Natural killer cell treated with Interleukin-12 subunit alpha and Interleukin-12 subunit beta and Interleukin-15 and Interleukin-18, amount 100 ng/mL, for 72 hours (primary cell): ENCODE measurements at places on chromosomes 2 and 18. TPM values are rescaled to one million over a fixed set of nuclear protein-coding genes. Genes with fewer than 3 reads are reported as not detected.

ACADL gene
- not detected for total RNA-seq

DNA sequence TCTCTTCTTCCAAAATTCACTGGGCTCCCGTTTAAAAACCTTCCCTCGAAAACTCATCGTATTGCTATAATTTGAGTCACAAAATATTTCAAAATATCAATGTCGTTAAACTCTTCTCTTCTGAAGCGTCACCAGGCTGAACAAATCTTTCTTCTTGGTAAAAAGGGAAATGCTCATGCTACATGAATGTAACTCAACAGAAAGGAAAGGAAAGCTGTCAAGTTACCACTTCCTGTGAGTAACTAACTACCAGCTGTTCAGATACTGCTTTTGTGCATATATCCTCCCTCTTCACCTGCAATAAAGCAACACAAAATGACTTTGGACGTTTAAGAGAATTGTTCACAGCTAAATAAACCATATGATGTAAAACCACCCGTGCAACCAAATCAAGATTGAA, 95.4 kb downstream of the DOCK10 start:
- H3K4me1 ChIP-seq: peaks cover 70% of the 10 kb centered on the region
- peak overlapping the region; percentile 84 for H3K27ac ChIP-seq
- no peaks in the 10 kb centered on the region for H3K27me3 ChIP-seq

GRCh38 chr2:28400419-28400818, 7.8 kb downstream of the FOSL2 start:
- H3K4me3 ChIP-seq: no peak overlapping the region
- H3K27ac ChIP-seq: no peak overlapping the region
- DNase-seq: no peak
- H3K4me1 ChIP-seq: peaks cover 50% of the 10 kb centered on the region

DNA sequence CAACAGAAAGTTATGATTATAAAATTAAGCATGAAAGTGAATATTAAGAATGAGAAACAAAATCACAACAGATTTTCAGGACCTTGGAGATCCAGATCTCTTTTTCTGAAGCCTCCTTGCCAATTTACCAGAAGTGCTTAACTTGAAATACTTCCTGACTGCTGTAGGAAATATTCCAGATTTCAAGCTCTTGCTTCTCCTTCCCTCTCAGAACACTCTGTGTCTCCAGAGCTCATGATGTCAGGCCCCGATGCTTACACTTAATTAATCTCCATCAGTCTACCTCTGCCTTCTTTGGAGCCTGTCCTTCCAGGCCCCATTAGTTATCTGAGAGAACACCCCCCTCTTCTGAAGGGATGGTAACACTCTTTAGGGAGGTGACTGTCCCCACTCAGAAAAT, 20.7 kb upstream of the NT5C1B start:
- H3K4me1 ChIP-seq: peaks cover 7% of the 10 kb centered on the region
- DNase-seq: no peak
- no peaks in the 10 kb centered on the region for H3K36me3 ChIP-seq
- H3K4me3 ChIP-seq: no peak overlapping the region

ZNF532 gene
- 19.3 TPM for total RNA-seq

GRCh38 chr18:48902023-48902855, 48.5 kb downstream of the SMAD7 start:
- H3K27ac ChIP-seq: no peak overlapping the region
- H3K27me3 ChIP-seq: no peaks in the 10 kb centered on the region
- H3K36me3 ChIP-seq: peaks cover 6% of the 10 kb centered on the region
- no peak overlapping the region for H3K4me3 ChIP-seq
- no peak for DNase-seq
- H3K4me1 ChIP-seq: peaks cover 12% of the 10 kb centered on the region

RTKN gene
- 4.6 TPM for total RNA-seq

- DNase-seq: no peak
- no peak overlapping the region for H3K27ac ChIP-seq
- no peak overlapping the region for H3K4me3 ChIP-seq
- peaks cover 9% of the 10 kb centered on the region for H3K27me3 ChIP-seq
Measured at GRCh38 chr18:45482286-45482685, 133.0 kb upstream of the SLC14A2 start.

STPG4 gene
- total RNA-seq: not detected

- no peaks in the 10 kb centered on the region for H3K27me3 ChIP-seq
- peaks cover 5% of the 10 kb centered on the region for H3K36me3 ChIP-seq
- no peak overlapping the region for H3K27ac ChIP-seq
Measured at GRCh38 chr2:2940061-2940460, 437.6 kb downstream of the EIPR1 start.

- H3K4me3 ChIP-seq: peak overlapping the region; percentile 63
- peaks cover 40% of the 10 kb centered on the region for H3K4me1 ChIP-seq
- no peak overlapping the region for H3K27ac ChIP-seq
- H3K27me3 ChIP-seq: peaks cover 32% of the 10 kb centered on the region
Measured at GRCh38 chr2:218892693-218893348, 12.2 kb downstream of the WNT10A start.

DNA sequence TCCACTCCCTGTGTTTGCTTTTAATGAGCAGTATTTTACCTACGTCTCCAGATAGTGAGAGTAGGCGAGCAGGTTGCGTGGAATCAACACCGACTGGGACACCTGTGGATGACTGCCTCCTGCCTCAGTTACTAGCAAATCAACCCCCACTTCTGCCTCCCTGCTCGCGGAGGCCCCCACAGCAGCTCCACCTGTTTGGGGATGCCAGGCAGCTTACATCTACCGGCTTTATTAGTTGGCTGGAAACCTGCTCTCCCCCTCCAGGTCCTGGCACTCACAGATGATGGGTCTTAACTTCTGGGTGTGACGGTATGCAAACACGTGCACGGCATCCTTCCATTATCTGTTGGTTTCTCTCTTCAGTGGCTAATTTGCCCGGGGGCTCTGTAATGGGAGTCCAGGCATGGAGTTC, 164.4 kb upstream of the SESTD1 start:
- H3K36me3 ChIP-seq: no peaks in the 10 kb centered on the region
- no peaks in the 10 kb centered on the region for H3K4me1 ChIP-seq

TNS1 gene
- 0.29 TPM for total RNA-seq

DNA sequence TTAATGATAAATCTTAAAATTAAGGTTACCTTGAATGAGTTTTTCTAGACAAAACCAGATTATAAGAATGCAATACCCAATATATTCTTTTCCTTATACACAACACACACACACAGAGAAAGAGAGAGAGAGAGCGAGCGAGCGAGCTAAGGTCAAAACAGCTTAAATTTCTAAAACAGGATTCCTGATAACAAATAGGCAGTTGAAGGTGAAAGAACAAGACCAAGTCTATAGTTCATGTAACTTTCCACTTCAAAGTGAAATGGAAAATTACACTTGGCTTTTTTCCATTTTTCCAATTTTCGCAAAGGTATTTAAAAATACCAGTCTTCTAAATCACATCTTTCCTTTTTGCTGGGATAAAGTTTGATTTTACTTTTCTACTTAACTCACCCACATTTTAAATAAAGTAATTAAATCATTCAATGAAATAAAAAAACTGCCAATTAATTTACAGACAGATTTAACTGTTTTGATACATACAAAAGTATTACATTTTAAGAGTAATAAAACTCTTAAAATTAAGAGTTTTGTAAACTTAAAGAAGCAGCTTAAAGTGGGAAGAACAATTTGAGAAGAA, 98.8 kb downstream of the COBLL1 start:
- no peak for DNase-seq

DNA sequence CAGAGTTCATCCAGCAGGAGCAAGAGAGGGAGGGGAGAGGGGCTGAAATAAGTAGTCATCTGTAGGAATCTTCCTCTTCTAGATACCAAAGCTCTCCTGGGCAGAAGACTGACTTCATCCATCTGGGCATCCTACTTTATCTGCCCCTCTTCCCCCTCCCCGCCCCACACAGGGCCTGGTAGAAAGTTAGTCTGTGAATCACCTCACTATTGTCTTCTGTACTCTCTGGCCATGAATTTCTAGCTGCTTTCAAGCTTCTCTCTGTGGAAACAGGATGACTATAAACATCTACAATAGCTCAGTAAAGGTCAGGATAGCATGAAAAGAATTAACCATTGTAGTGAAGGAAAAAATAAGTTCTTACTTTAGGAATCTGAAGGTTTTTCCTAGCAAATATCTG, 47.7 kb upstream of the RNU4ATAC start:
- H3K36me3 ChIP-seq: no peaks in the 10 kb centered on the region
- no peaks in the 10 kb centered on the region for H3K27me3 ChIP-seq
- peaks cover 36% of the 10 kb centered on the region for H3K4me1 ChIP-seq
- no peak for DNase-seq

- H3K4me1 ChIP-seq: no peaks in the 10 kb centered on the region
- no peaks in the 10 kb centered on the region for H3K36me3 ChIP-seq
- no peak overlapping the region for H3K27ac ChIP-seq
- DNase-seq: no peak
- no peak overlapping the region for H3K4me3 ChIP-seq
- H3K27me3 ChIP-seq: peaks cover 23% of the 10 kb centered on the region
Measured at GRCh38 chr2:238796223-238796885, 51.5 kb upstream of the TWIST2 start.

- H3K27ac ChIP-seq: peak overlapping the region; percentile 84
- DNase-seq: peak; percentile 73
- peaks cover 31% of the 10 kb centered on the region for H3K4me1 ChIP-seq
- H3K4me3 ChIP-seq: peak overlapping the region; percentile 92
Measured at GRCh38 chr2:32357318-32358110, 691 bp downstream of the BIRC6 start.

- H3K4me1 ChIP-seq: peaks cover 62% of the 10 kb centered on the region
- H3K4me3 ChIP-seq: no peak overlapping the region
- H3K27me3 ChIP-seq: no peaks in the 10 kb centered on the region
- H3K36me3 ChIP-seq: no peaks in the 10 kb centered on the region
- H3K27ac ChIP-seq: peak overlapping the region; percentile 57
Measured at GRCh38 chr2:197167608-197168314, 142.8 kb downstream of the ANKRD44 start.

GRCh38 chr2:180848393-180848792, 132.0 kb upstream of the UBE2E3 start:
- H3K36me3 ChIP-seq: no peaks in the 10 kb centered on the region
- no peak for DNase-seq
- H3K4me1 ChIP-seq: no peaks in the 10 kb centered on the region
- no peak overlapping the region for H3K4me3 ChIP-seq
- H3K27ac ChIP-seq: no peak overlapping the region
- peaks cover 7% of the 10 kb centered on the region for H3K27me3 ChIP-seq

DNA sequence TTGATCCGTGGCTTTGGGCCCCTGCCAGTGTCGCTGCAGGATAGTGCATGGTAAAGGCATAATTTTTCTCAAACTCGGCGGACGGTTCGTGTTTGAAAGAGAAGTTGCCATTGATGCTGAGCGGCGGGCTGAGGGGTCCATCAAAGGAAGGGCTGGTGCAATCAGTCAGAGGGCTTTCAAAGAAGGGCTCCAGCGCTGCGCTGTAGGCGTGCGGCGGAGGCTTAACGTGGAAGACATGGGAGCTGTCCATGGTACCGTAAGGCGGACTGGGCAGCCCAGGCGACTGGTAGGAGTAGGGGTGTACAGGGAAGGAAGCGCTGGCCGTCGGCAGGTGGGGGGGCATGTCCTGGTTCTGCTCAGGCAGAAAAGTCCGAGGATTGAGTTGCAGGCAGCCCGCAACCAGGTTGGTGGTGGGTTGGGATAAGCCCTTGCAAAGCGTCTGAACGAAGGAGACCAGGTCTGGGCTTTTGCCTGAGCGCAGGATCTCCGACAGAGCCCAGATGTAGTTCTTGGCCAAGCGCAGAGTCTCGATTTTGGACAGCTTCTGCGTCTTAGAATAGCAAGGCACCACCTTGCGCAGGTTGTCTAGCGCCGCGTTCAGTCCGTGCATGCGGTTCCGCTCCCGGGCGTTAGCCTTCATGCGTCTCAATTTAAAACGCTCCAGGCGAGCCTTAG, 2.3 kb downstream of the NEUROD1 start:
- peaks cover 32% of the 10 kb centered on the region for H3K4me1 ChIP-seq
- peak overlapping the region; percentile 79 for H3K27ac ChIP-seq
- peak; percentile 62 for DNase-seq
- H3K36me3 ChIP-seq: peaks cover 13% of the 10 kb centered on the region

- peaks cover 39% of the 10 kb centered on the region for H3K27me3 ChIP-seq
- no peak overlapping the region for H3K4me3 ChIP-seq
- no peak for DNase-seq
- no peak overlapping the region for H3K27ac ChIP-seq
- no peaks in the 10 kb centered on the region for H3K4me1 ChIP-seq
- no peaks in the 10 kb centered on the region for H3K36me3 ChIP-seq
Measured at GRCh38 chr2:98298683-98299164, 47.5 kb upstream of the CNGA3 start.

- H3K27me3 ChIP-seq: no peaks in the 10 kb centered on the region
- H3K36me3 ChIP-seq: no peaks in the 10 kb centered on the region
- no peak for DNase-seq
- no peak overlapping the region for H3K4me3 ChIP-seq
- peaks cover under 1% of the 10 kb centered on the region for H3K4me1 ChIP-seq
Measured at GRCh38 chr2:240836781-240837467, 16.9 kb upstream of the KIF1A start.

GRCh38 chr2:162153608-162154224, 1.7 kb upstream of the GCG start:
- H3K27ac ChIP-seq: no peak overlapping the region
- peaks cover 18% of the 10 kb centered on the region for H3K27me3 ChIP-seq
- H3K4me3 ChIP-seq: no peak overlapping the region
- H3K4me1 ChIP-seq: no peaks in the 10 kb centered on the region
- no peaks in the 10 kb centered on the region for H3K36me3 ChIP-seq
- no peak for DNase-seq

KHK gene
- 5.1 TPM for total RNA-seq

DNA sequence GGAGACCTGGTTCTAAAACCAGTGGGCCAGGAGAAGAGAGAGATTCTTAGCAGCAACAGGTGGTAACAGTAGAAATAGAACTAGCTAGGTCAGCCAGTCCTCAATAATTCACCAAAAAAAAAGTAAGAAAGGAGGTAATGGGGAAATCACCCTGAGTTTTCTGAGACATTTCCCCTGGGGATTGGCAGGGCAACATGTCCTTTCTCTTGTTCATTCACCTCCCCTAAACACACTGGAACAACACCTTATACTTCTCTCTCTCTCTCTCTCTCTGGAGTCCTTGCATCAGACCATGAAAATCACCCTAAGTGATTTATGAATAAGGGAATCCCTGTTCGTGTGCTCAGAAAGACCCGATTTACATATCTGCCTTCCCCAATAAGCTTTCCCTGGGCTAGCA, 64.8 kb downstream of the COX7A2L start:
- peaks cover 32% of the 10 kb centered on the region for H3K36me3 ChIP-seq
- H3K27me3 ChIP-seq: no peaks in the 10 kb centered on the region

C2orf72 gene
- total RNA-seq: 0.36 TPM

- H3K4me1 ChIP-seq: peaks cover 20% of the 10 kb centered on the region
- no peak for DNase-seq
- peaks cover 15% of the 10 kb centered on the region for H3K36me3 ChIP-seq
- H3K4me3 ChIP-seq: no peak overlapping the region
Measured at GRCh38 chr2:159449504-159450124, 163.1 kb upstream of the WDSUB1 start.

MYOM1 gene
- total RNA-seq: 0.88 TPM

GRCh38 chr2:48356701-48357325, 173.1 kb upstream of the STON1 start:
- peaks cover 10% of the 10 kb centered on the region for H3K36me3 ChIP-seq
- peak overlapping the region; percentile 92 for H3K27ac ChIP-seq
- H3K4me3 ChIP-seq: peak overlapping the region; percentile 67
- peaks cover 38% of the 10 kb centered on the region for H3K4me1 ChIP-seq
- no peak for DNase-seq
- no peaks in the 10 kb centered on the region for H3K27me3 ChIP-seq

SLC16A14 gene
- total RNA-seq: not detected
